ENCODE measurements at places on chromosomes 2 and 18. TPM values are rescaled to one million over a fixed set of nuclear protein-coding genes. Genes with fewer than 3 reads are reported as not detected.

- no peak for DNase-seq
Observed at GRCh38 chr2:220932041-220932440, 640.1 kb downstream of the EPHA4 start.

- DNase-seq: no peak
Observed at GRCh38 chr18:61085761-61086160, 247.5 kb upstream of the CDH20 start.

DNA sequence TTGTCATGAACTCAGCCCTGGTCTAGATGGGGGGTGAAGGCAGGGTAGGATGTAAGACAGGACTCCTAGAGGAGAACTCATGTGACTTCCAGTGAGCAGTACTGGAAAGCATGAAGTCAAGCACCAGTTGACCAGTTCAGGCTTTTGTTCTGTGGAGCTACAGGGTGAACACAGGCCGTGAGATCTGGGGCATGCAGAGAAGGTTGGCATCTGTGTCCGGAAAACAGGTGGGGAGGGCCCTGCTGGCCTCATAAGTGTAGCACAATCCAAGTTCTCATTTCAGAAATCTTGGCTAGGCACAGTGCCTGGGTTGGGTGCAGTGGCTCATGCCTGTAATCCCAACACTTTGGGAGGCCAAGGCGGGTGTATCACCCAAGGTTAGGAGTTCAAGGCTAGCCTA, 50.9 kb upstream of the SPATS2L start:
- no peak for DNase-seq

DNA sequence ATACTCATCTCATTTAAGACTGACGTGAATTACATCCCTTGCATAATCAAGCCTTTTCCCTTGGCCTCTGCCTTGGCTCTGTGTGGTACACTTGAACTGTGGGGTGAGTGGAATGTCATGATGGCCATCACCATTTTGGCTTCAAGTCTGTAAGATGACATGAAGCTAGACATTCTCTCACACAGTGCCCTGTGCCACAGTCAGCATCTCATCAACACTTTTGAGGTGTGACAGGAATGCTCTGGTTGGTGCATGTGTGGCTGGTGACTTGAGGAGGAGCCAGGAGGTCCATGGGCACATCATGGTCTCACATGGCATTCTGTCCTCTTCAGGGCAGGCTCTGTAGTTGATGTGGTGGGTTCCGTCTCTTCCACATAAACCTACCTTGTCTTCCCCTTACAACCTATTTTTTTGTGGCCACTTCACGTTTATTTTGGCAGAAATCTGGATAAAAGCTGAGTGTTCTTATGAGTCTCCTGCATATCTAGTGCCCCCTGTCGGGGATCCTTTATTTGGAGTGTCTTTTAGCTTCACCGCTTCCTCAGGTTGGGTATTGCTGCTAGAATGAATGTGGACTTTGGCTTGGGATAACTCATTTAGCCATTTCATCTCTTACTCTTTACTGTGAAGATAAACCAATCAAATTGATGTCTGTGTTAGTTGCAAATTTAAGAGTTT, 28.1 kb downstream of the MAP4K4 start:
- no peak for DNase-seq

- no peak for DNase-seq
Observed at GRCh38 chr2:207255565-207256470, 90.1 kb upstream of the KLF7 start.

DNA sequence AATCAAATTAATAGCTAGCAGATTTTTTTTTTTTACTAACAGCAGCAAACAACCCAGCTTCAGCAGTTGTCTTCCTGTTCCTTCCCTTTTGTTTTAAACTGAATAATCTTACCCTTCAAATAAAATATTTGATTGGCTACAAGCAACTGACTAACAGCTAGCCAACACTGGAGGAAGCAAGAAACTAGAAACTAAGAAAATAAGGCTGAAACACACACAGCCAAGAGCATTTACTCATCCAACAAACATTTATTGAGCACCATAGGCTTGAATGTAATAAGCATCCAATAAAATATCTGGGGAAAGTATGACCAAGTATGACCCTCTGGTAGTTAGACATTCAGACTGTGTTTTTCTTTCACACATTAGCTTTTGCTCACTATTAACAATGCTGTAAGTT, 189.2 kb downstream of the CD226 start:
- no peak for DNase-seq

- no peak for DNase-seq
Observed at GRCh38 chr2:177553176-177553884, 160.8 kb downstream of the AGPS start.

DNA sequence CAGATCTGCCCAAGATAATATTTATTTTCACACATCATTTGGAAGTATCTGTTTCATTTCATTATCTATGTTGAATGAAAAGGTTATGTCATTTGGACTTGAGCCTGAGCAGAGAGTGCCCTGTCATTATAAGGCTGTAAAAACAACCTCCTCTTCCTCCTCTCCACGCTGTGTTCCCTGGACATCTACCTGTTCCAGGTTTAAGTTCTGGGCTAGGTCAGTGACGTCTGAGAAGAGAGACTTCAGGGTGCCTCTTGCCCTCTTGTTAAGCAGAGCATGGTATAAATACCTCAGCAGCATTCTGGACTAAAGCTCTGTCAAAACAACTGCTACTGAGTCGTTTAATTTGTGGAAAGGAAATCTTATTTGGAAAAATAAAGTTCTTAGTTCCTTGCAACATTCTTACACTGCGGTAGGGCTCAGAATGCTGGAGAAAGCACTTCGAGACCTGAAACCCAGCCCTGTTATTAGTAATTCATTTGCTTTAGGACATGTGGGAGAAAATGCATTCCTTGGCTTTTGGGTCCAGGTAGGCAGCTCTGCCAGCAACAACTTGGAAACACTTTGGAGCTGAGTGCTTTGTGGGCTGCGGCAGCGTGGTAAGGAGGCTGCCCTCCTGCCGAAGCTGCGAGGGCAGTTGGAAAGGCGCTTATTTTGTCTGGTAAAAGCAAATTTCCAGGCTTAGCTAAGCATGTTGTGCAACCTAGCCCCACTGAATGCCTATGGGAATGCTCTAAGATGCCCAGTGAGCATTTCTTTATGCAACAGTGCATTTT, 91.8 kb upstream of the NEDD4L start:
- no peak for DNase-seq

GRCh38 chr2:174121612-174122011, 126.7 kb downstream of the OLA1 start:
- DNase-seq: no peak

GRCh38 chr2:42748840-42749239, 15.1 kb downstream of the OXER1 start:
- DNase-seq: no peak

GRCh38 chr2:18503376-18504228, 56.9 kb downstream of the RDH14 start:
- DNase-seq: no peak

- DNase-seq: peak; percentile 59
Observed at GRCh38 chr2:105919826-105920225, 175.1 kb downstream of the NCK2 start.

DNA sequence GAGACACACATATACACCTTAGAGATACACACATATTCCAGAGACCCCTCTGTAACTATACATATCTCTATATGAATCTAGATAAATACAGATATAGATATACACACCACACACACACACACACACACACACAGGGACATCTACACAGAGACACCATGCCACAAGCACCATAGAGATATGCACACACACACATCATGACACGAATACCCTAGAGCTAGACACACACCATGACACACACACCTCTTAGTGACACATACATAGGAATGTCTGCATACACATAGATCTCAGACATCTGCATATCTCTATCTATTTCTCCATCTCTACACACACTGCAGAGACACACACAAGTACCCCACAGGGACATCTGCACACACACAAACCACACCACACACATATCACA, 270.0 kb downstream of the CYRIA start:
- no peak for DNase-seq

DNA sequence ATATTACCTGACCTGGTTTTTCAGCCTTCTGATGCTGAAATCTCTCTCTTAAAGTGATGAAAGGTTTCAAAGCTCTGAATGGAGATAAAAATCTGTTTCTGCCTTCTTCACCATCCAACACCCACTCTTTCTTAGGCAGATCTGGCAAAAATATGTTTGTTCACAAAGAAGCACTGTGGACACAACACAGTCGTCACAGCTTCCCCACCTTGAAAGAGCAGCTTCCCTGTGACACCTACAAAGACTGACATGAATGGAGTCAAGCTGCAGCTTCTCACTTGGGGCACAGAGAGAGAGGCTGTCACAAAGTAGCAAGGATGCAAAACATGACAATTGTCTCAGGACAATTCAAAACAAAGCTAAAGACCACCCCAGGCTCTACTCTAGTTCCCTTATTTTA, 86.5 kb downstream of the ICOS start:
- DNase-seq: no peak

DNA sequence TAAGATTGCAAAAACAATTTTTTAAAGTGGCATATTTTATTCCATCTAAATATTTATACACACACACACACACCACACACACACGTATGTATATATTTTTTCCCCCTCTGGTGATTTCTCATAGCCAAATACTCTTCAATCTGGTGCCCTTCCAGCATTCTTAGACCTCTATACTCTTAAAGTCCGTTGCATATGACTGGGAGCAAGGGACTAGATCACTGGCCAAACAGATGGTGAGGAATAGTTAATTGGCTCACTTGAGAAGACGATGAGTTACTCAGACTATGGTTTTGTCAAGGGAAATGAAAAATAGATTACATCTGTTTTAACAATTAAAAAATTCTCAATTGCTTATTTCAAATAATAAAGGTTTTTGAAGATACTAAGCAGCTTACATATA, 512.5 kb upstream of the LRRTM4 start:
- DNase-seq: no peak

- DNase-seq: no peak
Observed at GRCh38 chr2:208315081-208315788, 49.2 kb downstream of the PIKFYVE start.

DNA sequence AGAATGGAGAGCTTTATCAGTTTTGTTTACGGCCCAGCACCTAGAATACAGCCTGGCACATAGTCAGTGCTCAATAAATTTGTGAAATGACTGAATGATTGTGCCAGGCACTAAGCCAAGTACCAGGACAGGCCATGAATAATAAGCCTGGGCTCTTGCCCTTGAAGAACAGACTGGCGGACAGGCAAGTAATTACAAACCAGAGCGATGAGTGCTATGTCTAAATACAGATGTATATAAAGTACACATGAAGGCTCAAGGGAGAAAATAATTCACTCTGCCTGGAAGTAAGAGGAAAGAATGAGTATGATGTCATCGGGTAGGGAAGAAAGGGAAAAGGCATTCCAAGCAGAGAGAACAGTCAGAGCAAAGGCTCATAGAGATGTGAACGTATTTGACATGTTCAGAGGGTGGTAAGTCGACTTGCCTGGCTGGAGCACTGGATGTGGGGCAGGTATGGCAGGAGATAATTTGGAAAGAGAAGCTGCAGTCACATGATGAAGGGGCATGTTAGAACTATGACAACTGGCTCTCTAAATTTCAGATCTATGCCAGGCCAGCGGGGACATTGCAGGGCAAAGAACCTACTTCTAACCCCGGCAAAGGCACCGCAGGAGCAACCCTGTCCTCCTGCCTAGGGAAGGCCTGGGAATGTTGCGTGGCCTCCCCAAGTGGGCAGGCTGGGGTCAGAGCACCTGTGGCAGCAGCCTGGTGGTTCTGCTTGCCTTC, 119.1 kb upstream of the STPG4 start:
- DNase-seq: no peak

- DNase-seq: no peak
Observed at GRCh38 chr2:133600266-133600928, 32.1 kb upstream of the NCKAP5 start.

- DNase-seq: no peak
Observed at GRCh38 chr2:49973436-49973835, 819.1 kb upstream of the FSHR start.

- DNase-seq: peak; percentile 79
Observed at GRCh38 chr2:85704800-85705679, 10.9 kb downstream of the GNLY start.

- no peak for DNase-seq
Observed at GRCh38 chr2:208983486-208983885, 440.4 kb upstream of the MAP2 start.

DNA sequence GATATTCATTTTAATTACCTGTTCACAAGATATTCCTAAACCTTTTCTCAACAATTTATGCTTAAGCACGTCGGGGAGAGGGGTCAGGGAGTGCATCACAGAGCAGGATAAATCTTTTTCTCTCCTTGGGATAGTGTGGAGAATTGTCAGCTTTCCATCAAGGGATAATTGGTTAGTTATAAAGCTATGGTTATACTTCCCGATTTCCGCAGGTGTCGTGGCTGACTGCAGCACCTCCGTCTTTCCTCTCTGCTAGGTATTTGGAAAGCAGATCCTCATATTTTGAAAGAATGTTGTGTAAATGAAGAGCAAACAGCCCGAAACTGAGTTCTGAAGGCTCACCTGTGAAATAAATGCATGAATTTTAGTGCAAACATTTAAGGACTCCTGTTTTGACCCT, 778 bp downstream of the DYNC2LI1 start:
- no peak for DNase-seq

- no peak for DNase-seq
Observed at GRCh38 chr2:116411211-116411610, 1403.3 kb upstream of the DDX18 start.

DNA sequence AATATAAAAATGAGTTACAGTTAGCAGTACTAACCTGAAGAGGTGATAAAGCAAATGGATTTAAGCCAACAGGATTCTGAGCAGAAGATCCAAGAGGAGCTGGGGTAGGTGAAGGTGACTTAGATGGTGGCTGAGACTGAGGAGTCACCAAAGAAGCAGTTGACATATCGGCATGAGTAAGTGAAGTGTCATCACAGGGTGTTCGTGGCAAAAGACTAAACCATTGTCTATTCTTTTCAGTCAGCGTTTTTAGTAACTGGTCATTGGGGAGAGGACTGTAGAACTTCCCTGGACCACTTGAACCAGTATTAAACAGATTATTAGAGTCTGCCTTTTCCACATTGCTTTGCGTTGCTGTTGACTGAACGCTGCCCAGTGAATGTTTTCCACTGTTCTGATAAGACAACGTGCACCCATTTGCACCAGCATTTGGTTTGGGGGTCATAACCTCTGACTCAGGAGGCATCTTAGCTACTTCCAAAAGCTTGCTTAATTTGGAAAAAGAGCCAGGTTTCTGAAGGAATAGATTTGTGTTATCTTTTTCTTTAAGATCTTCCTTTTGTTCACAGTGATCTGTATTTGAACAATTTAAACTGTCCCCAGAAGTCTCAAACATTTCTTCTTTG, 63.3 kb upstream of the WDSUB1 start:
- no peak for DNase-seq

- no peak for DNase-seq
Observed at GRCh38 chr2:48328159-48328809, 201.7 kb upstream of the STON1 start.

GRCh38 chr2:67259556-67260342, 137.4 kb upstream of the ETAA1 start:
- no peak for DNase-seq

- DNase-seq: no peak
Observed at GRCh38 chr18:28158083-28158581, 18.8 kb downstream of the CDH2 start.

The POTEC gene
- total RNA-seq: not detected

The HOXD13 gene
- total RNA-seq: not detected

The ALPP gene
- total RNA-seq: not detected

The CD226 gene
- total RNA-seq: 83.3 TPM

The ASB18 gene
- not detected for total RNA-seq

The GATA6 gene
- total RNA-seq: not detected

The HJURP gene
- total RNA-seq: 111 TPM

The LAMA1 gene
- not detected for total RNA-seq

The TET3 gene
- total RNA-seq: 13.7 TPM

The KCNK3 gene
- not detected for total RNA-seq

The GCKR gene
- not detected for total RNA-seq

The MRO gene
- total RNA-seq: not detected

The HOXD4 gene
- total RNA-seq: not detected

Measured in activated CD8-positive, alpha-beta memory T cell treated with anti-CD3 and anti-CD28 coated beads, Interleukin-2, amount 10 ng/mL, durations not matched to agents 7 days and 5 days (primary cell).